ENCODE measurements at places on chromosomes 13 and 19. TPM values are rescaled to one million over a fixed set of nuclear protein-coding genes. Genes with fewer than 3 reads are reported as not detected.

The SPC24 gene
- polyA plus RNA-seq: 17.9 TPM

The F2RL3 gene
- not detected for polyA plus RNA-seq

The CDC37 gene
- polyA plus RNA-seq: 361 TPM

- no peak for DNase-seq
Measured at GRCh38 chr13:72198967-72199560, 332.1 kb upstream of the DACH1 start.

DNA sequence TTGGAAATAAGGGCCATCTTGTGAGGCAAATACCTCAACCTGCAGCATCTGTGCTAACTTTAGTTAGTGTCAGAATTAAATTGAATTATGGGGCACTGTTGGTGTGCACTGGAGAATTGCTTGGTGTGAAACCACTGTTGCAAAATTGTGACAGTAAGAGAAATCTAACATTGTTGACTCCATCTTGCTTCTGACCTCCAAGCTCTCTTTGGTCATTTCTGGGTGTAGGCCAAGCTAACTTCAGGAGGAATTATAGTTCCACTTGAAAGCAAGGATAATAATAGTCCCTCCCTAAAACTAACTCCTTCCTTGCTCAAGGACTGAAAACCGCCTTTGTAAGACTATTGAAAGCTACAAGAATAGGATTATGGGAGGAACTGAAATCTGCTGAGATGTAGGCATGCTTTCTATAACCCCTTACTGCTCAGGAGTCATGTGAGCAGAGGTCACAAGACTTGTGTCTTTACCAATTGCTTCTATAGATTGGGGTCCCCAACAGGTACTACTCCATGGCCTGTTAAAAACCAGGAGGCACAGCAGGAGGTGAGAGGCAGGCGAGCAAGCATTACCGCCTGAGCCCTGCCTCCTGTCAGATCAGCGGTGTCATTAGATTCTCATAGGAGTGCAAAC is 24.9 kb upstream of the GAS6 start:
- no peak for DNase-seq

DNA sequence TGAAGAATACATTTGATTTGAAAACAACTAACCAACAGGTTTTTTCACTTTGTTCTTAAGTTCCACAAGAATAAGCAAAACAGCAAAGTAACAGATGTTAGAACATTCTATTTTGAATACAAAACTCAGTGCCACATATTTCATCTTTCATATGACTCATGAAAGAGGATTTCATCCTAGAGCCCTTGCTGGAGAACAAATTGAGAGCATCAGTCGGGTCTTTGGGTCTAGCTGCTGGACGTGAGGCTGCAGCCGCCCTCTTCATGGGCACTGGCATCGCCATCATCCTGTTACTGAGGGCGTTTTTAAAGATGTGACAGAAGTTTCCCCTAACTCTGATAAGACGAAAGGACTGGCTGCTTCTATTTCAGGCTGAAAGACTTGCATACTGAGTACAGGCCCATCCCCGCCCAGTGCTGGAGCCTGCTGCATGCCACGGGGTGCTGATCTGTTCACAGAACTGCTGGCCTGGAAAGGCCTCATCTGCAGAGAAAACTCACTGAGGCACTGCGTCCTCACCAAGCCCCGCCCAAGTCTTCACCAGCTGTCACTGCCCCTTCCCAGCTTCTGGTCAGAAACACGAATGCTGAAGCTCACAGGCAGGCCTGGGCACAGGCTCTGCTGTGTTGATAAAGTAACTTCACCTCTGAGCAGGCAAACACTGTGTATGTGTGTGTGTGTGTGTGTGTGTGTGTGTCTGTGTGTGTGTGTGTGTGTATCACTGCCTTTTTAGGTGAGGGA is 101.4 kb downstream of the TUBGCP3 start:
- no peak for DNase-seq

DNA sequence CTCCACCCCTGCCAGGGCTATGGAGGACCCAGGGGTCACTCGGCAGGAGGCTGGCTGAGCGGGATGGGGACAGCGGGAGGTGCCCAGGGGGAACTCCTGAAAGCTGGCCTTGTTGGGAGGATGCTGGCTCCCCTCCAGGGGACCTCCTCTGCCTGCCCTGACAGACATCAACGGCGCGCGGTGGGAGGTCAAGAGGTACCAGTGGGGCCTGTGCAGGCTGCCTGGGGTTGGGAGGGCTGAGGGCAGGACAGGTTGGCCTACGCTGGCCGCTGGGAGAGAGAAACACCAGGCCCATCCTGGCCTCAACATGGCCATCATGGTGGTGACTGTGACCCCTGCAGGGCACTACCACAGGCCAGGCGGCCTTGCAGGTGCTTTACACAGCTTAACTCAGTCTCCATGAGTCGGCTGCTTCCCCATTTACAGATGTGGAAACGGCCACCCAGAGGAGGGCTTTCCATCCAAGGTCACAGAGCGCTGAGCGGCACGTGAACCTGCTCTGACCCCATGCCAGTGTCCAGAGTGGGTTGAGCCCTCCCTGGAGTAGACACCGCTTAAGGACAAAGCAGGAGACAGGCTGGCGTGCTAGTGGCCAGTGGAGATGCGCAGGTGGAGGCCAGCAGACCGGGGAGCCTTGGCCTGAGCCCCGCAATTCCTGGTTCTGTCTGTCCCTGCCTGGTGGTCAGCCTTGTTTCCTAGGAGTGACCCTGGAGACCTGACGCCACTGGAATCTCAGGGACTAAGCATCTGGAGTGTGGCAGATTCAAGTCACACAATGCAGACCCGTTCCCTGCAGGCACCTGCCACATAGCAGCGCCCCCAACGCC is 27.6 kb downstream of the CEBPG start:
- no peak for DNase-seq

- no peak for DNase-seq
Measured at GRCh38 chr13:112333756-112334543, 42.2 kb upstream of the SPACA7 start.

DNA sequence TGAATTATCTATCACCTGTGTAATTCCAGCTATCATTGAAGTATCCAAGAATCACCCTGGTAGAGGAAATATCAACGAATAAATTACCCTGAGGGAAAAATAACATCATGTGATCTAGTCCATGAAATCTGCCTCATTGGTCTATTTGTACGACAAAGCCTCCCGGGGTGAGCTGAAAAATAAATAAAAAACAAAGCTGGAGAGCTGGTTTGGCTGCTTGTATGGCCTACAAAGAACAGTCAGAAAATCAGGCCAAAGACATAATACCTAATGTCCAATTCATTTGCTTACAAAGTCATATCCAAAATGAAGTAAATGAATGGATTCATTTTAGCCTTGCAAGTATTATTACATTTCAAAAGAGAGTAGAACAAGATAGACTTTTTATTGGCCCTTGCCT is 449.9 kb downstream of the KLF12 start:
- no peak for DNase-seq

GRCh38 chr19:16943942-16944625 is 55.3 kb downstream of the F2RL3 start:
- DNase-seq: no peak

DNA sequence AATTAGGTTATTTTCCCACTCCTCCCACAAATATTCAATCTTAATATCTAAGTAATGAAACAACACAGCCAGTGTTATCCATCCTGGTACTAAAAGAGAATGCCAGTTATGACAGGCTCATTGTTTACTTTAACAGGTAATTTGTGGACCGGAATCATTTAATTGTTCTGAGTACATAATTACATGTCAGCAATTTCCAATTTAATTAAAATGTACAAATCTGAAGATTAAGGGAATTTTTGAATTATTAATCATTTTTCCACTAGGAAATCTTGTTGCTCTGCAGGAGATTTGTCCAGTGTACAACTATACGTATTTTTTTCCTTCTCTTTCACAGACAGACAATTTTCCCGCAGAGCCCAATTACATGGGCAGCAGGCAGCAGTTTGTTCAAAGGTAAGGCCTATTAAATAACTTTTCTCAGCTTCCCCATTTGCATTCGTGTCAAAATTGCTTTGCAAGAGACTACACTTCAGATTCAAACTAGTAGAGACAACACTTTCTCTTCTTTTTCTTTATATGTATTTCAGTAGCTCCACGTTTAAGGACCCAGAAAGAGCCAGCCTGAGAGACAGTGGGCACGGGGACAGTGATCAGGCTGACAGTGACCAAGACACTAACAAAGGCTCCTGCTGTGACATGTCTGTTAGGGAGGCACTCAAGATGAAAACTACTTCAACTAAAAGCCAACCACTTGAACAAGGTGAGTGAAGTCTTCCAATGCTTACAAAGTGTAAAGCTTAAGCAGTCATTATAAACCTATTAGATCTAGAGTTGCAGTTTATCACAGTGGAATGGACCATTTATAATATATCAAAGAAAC is 34.8 kb downstream of the PCDH17 start:
- DNase-seq: no peak

- DNase-seq: no peak
Measured at GRCh38 chr13:110644892-110645521, 29.7 kb downstream of the NAXD start.

Measured in BJ (cell line).